ENCODE measurements at places on chromosomes 7 and 10. TPM values are rescaled to one million over a fixed set of nuclear protein-coding genes. Genes with fewer than 3 reads are reported as not detected.

The PNLIP gene
- 0.09 TPM for total RNA-seq

The LDB3 gene
- 0.38 TPM for total RNA-seq

The CALHM3 gene
- 0.09 TPM for total RNA-seq

The AKR1C3 gene
- 1.7 TPM for total RNA-seq

The GBX1 gene
- total RNA-seq = not detected

The CRYGN gene
- total RNA-seq = 1.2 TPM

The NUPR2 gene
- total RNA-seq = 0.38 TPM

Measured in thymus (tissue), 14 donors.